ENCODE measurements at places on chromosomes 6 and 20.

DNA sequence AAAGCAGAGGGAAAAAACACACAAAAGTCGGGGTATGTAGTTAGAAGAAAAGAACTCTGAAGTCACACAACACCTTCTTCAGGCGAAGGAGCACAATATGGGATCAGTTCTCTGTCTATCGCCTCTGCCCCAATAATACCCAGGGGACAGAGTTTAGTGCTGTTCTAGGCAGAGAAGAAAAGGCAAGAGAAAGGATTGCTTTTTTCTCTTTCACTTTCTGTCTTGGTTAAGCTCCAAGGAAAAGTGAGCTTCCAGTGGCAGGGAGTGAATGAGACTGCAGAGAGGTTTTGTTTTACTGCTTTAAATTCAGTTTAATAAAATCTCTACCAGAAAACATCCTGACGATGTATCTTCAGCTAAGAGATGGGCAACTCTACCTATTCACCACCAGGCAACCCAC lies 86.6 kb upstream of the STXBP5 start:
- DNase-seq = no peak

DNA sequence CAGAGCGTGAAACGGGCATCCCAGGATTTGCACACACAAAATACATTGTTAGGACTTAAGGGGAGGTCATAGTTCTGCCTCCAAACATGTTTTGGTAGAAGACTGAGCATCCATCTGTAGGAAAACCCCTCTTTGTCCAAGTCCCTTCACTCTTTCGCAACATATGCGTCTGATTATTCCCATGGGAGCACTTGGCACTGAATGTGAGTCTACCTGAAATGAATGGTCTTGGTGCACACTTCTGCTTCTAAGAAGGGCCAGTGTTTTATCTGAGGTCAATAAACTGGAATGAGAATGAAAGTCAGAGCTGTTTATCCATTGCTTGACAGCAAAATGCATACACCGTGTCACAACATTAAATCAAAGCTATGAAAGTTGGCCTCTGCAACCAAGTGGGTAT lies 33.0 kb downstream of the GJA10 start:
- DNase-seq = no peak

- DNase-seq = no peak
Observed at GRCh38 chr6:90123831-90124230, 172.8 kb downstream of the BACH2 start.

DNA sequence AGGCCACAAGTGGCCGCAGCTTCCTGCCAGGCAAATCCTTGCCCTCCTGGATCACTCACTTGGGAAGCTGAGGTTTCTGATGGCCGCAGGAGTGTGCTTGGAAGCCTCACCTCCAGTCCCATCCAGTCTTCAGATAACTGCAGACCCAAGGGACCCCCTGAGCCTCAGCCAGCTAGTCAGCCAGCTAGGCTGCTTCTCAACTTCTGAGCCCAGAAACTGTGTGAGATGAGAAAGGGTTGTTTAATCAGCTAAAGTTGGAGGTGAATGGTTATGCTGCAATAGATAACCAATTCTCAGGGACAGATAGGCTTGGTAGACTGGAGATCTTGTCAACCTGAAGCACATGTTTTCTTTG lies 96.9 kb downstream of the THBS2 start:
- DNase-seq = no peak

DNA sequence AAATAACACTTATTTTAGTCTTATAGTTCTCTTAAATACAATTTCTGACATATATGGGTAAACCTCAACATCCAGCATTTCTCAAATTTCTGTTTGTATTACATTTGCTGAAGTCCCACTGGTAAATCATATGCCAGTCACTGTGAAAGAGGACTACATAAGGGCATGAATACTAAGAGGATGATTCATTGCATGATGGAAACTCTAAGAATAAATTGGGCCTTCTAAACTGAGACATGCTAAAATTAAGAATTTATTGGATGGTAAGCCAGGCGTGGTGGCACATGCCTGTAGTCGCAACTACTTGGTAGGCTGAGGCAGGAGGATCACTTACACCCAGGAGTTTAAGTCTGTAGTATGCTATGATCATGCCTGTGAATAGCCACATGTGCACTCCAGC lies 12.1 kb downstream of the DEFB123 start:
- no peak for DNase-seq

DNA sequence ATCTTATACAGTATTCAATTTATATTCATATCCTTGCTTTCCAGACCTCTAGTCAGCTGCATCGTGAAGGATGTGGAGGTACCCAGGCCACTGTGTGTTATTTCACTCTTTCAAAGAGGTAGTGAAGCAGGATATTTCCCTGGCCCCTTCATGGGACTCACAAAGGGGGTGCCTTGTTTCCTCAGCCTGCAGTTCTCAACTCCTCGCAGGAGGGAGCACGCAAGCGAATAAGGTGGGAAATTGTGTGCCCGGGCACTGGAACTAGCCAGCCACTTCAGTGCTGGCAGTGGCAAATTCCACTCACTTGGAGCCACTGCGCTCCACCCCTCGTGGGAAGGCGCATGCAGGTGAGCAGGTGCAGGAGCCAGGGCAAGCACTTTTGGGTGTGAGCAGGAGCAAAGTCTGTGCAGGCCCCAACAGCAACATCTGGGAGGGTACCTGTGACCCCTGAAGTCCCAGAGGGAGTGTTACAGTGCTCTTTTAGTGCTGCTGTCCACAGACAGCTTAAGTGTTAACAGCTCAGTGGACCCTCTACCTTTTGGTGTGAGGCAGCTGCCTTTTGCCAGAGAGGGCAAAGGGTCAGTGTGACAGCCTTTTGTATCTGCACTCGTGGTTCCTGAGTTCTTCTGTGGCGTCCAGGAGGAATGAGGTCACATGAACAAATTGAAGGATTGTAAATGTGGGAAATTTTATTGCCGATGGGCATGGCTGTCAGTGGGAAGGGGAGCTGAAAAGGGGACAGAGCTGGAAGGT lies 49.4 kb upstream of the FAM135A start:
- no peak for DNase-seq

GRCh38 chr20:53076668-53077067 lies 104.5 kb downstream of the TSHZ2 start:
- DNase-seq = no peak

DNA sequence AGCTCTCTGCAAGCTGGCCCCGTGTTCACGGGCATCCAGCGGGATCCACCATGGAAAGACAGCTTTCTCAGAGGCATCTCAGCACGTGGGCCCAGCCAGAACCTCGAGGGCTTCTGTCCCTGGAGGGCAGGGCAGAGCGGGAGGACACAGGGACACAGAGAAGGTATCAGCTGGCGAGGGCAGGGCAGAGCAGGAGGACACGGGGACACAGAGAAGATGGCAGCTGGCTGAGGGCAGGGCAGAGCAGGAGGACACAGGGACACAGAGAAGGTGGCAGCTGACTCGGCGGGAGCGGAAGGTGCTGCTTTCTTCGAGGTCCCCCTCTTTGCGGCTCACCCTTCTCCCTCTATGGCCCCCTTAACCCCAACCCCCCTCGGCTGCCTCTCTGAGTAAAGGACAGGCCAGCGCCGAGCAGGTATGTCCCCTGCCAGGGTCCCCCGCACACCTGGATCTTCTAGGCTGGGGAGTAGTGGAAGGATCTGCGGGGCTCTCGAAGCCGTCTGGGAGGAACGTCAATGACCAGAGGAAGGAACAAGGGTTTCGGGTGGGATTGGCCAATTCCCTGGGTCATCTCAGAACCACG lies 28.9 kb upstream of the BHLHE23 start:
- no peak for DNase-seq

DNA sequence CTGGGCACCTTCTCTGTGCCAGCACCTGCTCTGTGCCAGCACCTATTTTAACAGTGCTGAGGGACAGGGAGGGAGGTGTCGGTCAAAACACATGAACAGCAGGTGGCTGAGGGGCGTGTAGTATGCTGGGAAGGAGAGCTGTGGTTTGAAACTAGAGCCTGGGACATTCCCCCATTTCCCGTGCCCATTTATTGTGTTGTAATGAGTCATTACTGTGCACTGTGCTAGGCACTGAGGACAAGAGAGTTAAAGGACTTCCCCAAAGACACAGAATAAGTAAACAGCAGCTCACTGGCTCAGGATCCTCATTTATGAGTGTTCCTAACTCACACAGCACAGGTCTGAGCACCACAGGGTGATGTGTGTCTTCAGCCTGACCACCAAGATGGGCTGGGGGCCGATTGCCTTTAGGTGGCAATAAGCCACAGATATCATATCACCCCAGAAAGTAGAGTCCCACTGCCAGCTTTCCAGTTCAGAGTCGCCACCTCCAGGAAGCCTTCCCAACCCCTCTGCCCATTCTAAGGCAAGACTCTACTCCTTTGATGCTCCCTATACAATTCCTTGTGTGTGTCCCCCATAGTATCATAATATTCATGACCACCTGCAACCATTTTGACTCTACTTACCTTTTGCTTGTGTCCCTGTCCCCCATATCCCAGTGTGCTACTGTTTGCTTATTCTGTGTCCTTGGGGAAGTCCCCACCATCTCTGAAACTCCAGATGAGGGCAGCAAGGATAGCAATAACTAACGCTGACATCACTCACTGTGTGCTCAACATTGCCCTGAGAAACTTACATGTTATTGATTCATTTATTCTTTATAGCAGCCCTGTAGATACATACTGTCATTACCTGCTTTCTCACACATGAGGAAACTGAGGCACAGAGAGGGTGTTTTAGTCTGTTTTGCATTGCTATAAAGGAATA lies 87.3 kb downstream of the TOX2 start:
- no peak for DNase-seq

GRCh38 chr6:157045831-157046454 lies 268.8 kb downstream of the ARID1B start:
- no peak for DNase-seq

- no peak for DNase-seq
Observed at GRCh38 chr6:109991201-109992101, 13.3 kb downstream of the GPR6 start.

GRCh38 chr6:156423075-156423474 lies 354.1 kb upstream of the ARID1B start:
- no peak for DNase-seq

Data from C1 segment of cervical spinal cord (tissue), 14 donors.